ENCODE measurements at places on chromosomes 1 and 21.

DNA sequence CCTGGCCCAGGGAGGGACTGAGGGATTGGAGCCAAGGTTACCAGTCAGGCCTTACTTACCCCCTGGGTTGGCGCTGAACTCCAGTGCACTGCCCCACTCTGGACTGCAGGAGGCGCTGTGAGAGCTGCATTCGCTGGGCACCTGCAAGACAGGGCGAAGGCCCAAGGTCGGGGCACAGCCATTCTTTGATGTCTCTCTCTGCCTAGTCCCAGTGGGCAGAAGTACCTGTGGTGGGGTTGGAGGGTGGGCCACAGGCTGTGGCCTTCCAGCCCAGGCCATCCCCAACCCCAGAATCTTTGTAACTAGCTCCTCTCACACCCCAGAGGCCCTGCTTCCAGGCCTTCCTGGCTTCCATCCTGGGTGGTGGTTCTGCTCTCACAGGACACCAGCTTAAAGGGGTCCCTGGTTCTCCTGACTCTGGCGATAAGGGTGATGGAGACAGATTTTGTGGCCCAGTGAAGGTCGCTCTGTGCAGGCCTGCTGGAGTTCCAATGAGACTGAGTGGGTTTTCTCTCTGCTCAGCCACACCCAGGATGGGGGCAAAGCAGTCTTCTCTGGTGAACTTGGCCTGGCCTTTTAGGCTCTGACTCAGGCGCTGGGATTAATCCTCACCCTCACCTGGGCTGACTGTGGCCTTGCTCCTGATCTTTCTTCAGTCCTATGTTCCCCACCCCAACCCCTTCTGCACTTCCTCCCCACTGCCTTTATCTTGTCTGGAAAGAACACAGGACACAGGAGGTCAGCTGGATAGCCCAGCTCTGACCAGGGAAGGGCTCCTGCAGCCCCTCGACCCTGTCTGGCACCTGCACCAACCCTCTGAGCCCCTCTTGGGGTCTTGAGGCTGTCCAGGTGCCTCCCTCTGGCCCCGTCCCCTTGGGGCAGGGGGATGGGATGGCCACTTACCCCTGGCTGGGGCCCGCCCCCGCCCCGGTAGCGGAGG, 954 bp downstream of the MYOG start:
- DNase-seq = no peak

GRCh38 chr21:37849506-37850102, 66.7 kb downstream of the KCNJ6 start:
- no peak for DNase-seq

GRCh38 chr1:179031855-179032513, 6.3 kb downstream of the FAM20B start:
- no peak for DNase-seq

- DNase-seq = no peak
These were observed 466.7 kb upstream of the NFIA start for GRCh38 chr1:60615666-60616065.

DNA sequence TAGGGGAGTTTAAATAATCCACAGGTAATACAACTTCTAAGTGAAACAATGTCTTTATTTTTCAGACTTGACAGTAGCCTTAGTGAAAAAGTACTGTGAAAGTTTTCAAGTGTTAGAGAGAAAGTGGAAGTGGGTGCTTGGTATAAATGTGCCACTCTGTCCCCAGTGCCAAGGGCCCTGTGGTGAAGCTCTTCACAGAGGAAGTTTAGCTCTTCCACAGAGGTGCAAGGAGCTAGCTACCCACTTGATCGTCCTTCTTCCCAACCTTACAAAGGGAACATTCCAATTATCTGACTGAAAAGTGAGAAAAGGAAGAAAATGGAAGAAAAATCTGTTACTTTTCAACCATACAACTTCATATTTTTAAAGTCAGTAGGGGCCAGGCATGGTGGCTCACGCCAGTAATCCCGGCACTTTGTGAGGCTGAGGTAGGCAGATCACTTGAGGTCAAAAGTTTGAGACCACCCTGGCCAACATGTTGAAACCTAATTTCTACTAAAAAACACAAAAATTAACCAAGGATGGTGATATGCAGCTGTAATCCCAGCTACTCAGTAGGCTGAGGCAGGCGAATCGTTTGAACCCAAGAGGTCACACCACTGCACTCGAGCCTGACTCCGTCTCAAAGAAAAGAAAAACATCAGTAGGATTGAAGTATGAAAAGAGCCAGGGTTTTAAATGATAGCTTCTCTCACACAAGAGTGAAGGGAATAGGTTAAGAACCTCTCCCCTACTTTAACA, 41.0 kb upstream of the PTPRC start:
- no peak for DNase-seq

DNA sequence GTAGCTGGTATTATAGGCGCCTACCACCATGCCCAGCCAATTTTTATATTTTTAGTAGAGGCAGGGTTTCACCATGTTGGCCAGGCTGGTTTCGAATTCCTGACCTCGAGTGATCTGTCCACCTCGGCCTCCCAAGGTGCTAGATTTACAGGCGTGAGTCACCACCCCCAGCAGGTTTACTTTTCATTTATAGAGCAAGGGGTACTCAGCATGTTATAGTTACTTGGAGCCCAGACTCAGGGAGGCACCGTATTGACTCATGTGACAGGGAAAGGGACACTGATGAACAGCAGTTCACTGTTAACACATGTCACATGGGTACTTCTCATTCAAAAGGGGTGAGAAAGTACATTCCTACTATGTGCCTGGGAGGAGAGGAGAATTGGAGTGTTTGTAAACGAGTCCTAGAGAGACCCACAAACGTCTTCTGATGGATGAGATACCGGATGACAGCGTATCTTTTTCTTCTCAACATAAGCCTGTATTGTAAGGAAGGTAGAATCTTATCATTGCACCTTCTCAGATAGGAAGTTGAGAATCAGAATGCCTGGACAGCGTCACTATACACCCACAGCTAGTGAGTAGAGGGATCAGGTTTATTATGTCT, 510.0 kb downstream of the USP25 start:
- DNase-seq = no peak

GRCh38 chr1:33466159-33466558, 6.3 kb upstream of the ZSCAN20 start:
- no peak for DNase-seq

- no peak for DNase-seq
These were observed 54.6 kb downstream of the FH start for GRCh38 chr1:241464985-241465384.

GRCh38 chr1:38454749-38455441, 404.7 kb downstream of the RRAGC start:
- DNase-seq = no peak

- DNase-seq = no peak
These were observed 144.2 kb downstream of the LYPLAL1 start for GRCh38 chr1:219317762-219318353.

GRCh38 chr1:95126366-95126765, 9.2 kb downstream of the TLCD4 start:
- DNase-seq = no peak
